Nucleus accumbens (tissue), 56 donors: ENCODE measurements at places on chromosomes 6 and 20.
A peak's percentile ranks its signal among the peaks of the same experiment; 100 is the strongest.

GRCh38 chr6:41186031-41186562 lies 14.9 kb downstream of the TREML2 start:
- DNase-seq, result no peak

DNA sequence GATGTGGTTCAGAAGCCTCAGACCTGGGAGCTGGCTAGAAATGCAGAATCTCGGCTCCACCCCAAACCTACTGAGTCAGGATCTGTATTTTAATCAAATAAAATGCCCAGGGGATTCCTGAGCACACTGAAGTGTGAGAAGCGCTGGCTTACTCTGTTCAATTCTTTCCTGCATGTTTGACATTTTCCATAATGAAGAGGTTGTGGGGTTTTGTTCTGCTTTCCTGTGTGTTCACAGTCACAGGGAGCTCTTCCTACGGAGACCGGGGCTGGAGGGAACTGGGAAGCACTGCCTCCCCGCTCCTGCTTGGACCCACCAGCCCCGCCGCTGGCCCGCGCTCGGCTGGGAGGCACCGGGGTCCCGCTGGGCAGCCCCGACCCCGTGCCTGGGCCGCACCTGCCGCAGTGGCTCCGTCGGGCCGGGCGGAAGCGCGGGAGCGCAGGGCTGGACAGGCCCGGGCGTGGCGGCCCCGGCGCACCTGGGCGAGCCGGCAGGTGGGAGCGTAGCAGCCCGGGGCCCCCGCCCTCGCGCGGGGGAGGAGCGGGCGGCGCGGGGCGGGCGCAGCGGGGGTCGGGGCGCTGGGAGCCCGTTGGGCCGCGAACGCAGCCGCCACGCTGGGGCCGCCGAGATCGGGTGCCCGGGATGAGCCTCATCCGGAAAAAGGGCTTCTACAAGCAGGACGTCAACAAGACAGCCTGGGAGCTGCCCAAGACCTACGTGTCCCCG lies at the start of gene MAPK13:
Gene MAPK13, plus strand, starts transcription at position 573 of the 726 bp plus-strand sequence. Its CDS starts 70 bp downstream, at position 643.
- no peak for DNase-seq

- no peak for DNase-seq
Measured at GRCh38 chr6:25537349-25538018, 114.5 kb upstream of the SCGN start.

GRCh38 chr6:79077715-79078074 lies 359 bp downstream of the PHIP start:
- DNase-seq, result no peak

- no peak for DNase-seq
Measured at GRCh38 chr6:144896289-144896688, 611.2 kb downstream of the UTRN start.

DNA sequence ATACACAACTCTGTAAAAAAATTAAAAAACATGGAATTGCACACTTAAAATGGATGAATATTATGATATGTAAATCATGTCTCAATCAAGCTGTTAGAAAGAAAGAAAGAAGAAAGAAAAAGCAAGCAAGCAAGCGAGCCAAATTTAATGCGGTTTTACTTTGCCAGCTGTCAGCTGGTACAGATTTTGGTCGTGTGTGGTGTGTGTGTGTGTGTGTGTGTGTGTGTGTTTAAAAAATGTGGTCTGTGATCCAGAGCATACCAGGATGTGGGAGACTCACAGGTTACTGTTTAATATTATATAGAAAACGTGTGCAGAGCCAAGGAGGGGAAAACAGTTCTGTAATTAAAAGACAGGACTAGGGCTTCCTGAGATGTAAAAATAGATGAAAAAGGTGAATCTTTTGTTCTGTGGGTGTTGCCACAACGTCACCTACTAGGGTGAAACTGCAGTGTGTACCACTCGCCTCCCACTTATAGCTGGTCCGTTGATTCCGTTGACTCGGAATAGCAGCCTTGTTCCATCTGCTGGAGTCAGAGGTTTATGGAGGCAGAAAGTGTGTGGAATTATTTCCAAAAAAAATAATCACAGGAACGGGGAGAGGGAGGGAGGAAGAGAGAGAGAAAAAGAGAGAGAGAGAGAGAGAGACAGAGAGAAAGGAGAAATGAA lies 197.7 kb downstream of the BCAS1 start:
- DNase-seq, result peak; percentile 14

DNA sequence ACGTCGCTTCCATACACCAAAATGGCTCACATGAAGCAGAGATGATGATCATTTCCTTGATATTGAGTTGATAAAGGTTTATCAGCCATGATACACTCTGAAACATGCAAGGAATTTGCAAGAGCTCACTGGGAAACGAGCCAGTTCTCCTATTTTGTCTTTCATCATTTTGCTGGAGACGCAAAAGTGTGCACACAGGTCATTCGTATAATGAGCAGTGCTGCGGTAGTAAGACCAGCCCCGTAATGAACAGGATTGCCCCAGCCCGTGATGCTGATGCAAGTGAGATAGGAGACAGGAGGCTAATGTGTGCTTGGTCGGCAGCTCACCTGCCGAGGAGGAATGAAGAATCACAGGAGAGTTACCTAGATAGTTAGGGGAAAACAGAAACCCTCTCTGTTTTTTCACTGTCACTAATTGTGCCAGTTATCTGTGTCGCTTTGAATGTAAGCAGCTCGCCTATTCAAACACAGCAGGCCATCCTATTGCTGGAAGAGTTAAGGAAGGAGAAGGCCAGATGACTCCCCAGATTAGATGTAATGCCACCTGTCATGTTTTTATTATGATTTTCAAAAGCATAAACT lies 391.8 kb downstream of the SAMD5 start:
- DNase-seq, result no peak

- DNase-seq, result no peak
Measured at GRCh38 chr6:169960003-169960344, 208.6 kb downstream of the ERMARD start.

DNA sequence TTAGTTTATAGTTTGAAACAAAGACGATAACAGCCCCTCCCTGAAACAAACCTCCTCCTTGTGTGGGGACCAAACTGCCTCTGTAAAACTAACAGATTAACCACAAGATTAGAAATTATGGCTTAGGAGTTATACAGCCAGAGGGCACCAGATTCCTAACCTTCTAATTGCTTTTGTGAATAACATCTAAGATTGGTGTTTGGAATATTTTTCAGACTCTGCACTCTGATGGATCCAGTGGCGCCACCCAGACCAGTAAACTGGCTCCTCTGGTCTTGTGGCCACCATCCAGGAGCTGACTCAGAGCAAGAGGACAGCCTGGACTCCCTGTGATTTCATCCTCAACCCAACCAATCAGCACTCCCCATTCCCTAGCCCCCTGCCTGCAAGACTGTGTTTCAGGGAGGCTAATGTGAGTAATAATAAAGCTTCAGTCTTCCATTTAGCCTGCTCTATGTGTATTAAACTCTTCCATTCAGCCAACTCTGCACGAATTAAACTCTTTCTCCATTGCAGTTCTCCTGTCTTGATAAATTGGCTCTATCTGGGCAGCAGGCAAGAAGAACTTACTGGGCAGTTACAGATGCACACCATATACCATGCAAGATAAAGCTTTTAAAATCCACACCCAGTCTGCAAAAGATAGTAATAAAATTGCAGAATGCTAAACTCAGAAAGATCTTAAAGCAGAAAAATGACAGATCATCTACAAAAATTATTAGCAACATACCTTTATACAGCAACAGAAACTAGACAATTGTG lies 58.5 kb upstream of the SLC22A16 start:
- peak; percentile 80 for DNase-seq

DNA sequence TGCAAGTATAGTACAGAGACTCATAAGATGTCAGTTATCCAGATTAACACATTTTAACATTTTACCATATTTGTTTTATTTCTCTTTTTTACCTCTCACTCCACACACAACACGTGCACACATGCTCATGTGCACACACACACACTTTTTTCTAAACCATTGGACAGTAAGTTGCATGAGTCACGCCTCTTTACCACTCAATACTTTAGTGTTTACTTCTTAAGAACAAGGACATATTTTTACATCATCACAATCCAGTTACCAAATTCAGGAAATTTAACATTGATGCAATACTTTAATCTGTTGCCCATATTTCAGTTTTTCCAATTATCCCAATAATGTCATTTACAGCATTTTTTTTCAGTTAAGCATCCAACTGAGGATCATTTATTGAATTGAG lies 109.0 kb downstream of the RIN2 start:
- DNase-seq, result no peak

- DNase-seq, result no peak
Measured at GRCh38 chr6:84976526-84977362, 212.3 kb upstream of the TBX18 start.

- DNase-seq, result no peak
Measured at GRCh38 chr6:52307900-52308372, 23.4 kb upstream of the MCM3 start.
